ENCODE measurements at places on chromosomes 7 and 10.
A peak's percentile ranks its signal among the peaks of the same experiment; 100 is the strongest.

GRCh38 chr10:95234951-95235350, 40.9 kb downstream of the ACSM6 start:
- no peak for DNase-seq

- no peak for DNase-seq
Observed at GRCh38 chr7:77913977-77914607, 115.5 kb downstream of the PHTF2 start.

GRCh38 chr7:150731916-150732315, 5.3 kb upstream of the GIMAP5 start:
- no peak for DNase-seq

GRCh38 chr7:69452797-69453196, 145.5 kb upstream of the AUTS2 start:
- no peak for DNase-seq

DNA sequence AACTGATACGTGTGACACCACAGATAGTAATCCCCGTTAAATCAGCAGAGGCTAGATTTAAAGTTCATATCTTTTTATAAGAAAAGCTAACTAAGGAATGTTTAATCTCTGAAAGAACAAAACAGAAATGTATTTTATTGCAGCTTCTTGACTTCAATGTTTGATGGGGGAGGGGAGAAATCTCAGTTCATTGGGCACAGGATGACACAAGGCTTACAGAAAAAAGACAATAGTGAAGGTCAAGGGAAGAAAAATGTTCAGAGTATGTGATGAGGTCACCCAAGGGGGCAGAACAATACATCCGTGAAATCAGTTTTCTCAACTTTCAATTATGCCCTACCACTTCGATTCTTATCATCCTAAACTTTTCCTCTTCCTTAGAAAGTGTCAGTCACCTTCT, 102.9 kb downstream of the ELAPOR2 start:
- no peak for DNase-seq

GRCh38 chr10:96578022-96578421, 8.8 kb downstream of the TM9SF3 start:
- no peak for DNase-seq

DNA sequence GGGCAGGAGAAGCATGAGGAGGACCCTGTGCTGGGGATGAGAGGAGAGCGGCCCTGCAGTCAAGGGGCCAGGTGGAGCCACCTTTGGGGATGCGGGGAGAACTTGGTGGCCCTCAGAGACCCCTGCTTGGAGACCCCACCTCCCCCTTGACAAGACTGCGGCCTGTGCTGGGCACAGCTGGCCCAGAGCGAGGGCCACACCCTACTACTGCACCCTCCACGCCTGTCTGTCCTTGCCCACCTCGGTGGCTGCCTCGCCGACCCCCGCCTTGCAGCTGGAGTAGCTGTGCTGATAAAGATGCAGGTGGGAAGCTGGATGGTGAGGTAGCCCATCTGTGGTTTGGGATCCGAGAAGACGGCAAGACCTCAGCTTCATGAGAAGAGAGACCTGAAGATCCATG, 186.8 kb downstream of the MGMT start:
- no peak for DNase-seq

DNA sequence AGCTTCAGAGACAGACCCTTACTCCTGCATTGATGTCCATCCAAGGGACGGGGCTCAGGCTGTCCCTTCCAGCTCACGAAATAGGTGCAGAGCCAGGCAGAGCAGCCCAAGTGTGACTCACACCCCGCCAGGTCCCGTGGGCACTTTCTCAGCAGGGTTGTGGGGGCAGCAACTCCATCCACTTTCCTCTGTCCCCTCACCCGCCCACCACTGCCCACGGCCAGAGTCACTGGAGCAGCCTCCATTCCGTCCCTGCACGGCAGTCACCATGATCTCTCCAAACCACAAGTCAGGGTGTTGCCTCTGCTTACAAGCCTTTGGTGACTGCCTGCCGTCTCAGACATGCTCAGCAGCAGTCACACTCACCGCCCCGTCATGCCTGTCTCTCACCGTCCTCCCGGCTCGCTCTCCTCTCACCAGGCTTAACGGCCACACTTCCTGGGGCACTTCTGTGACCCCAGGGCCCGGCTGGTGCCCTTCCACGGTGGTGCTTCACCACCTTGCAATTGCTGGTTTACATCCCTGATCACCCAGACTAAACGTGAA, 39.3 kb downstream of the CALML3 start:
- DNase-seq: peak; percentile 39

GRCh38 chr7:114889646-114890285, 32.1 kb upstream of the MDFIC start:
- no peak for DNase-seq
